ENCODE measurements at places on chromosomes 12 and 14.

- DNase-seq, result no peak
Measured at GRCh38 chr12:52369809-52370208, 2.5 kb upstream of the KRT85 start.

GRCh38 chr14:31505411-31505810 lies 17.6 kb upstream of the GPR33 start:
- no peak for DNase-seq

- DNase-seq, result no peak
Measured at GRCh38 chr14:50762931-50763300, 68.0 kb downstream of the NIN start.

DNA sequence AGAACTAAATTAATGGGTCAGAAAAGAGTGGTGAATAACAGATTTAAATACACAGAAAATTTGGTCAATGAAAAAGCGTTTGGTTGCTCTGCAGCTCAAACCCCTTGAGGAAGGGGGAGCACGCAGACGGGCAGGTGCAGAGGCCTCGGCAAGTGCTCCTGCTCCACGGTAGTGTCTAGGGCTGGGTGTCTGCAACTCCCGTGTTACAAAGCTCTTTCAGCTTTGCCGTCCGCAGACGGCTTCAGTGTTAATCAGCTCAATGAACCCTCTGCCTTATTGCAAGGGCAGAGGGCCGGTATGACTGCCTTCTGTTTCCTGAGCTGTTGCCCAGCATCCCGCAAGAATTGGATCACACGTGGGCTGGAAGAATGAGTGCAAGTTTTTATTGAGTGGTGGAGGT lies 125.7 kb upstream of the TRHDE start:
- DNase-seq, result no peak

GRCh38 chr12:70227911-70228310 lies 15.3 kb upstream of the CNOT2 start:
- no peak for DNase-seq

DNA sequence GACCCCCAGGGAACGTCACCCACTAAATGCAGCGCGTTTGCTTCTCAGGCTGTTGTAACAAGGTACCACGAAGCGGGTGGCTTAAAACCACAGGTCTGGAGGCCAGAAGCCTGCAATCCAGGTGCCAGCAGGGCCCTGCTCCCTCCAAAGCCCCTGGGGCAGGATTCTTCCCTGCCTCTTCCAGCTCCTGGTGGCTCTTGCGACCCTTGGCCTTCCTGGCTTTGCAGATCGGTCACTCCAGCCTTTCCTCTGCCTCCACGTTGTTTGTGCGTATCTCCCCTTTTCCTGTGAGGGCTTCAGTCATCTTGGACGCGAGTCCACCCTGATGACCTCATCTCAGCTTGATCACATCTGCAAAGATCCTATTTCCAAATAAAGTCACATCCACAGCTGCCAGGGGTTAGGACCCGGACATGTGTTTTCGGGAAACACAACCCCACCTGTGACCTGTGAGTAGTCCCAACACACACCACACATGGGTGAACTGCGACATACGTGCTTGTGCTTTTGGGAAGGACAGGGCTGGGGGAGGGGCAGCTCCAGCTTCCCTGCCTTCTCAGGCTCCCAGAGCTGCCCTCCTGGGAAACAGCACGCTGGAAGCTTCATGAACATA lies 114.5 kb upstream of the NCOR2 start:
- DNase-seq, result no peak

All from D341Med (cell line).